ENCODE measurements at places on chromosomes 11 and 22. TPM values are rescaled to one million over a fixed set of nuclear protein-coding genes. Genes with fewer than 3 reads are reported as not detected.

DNA sequence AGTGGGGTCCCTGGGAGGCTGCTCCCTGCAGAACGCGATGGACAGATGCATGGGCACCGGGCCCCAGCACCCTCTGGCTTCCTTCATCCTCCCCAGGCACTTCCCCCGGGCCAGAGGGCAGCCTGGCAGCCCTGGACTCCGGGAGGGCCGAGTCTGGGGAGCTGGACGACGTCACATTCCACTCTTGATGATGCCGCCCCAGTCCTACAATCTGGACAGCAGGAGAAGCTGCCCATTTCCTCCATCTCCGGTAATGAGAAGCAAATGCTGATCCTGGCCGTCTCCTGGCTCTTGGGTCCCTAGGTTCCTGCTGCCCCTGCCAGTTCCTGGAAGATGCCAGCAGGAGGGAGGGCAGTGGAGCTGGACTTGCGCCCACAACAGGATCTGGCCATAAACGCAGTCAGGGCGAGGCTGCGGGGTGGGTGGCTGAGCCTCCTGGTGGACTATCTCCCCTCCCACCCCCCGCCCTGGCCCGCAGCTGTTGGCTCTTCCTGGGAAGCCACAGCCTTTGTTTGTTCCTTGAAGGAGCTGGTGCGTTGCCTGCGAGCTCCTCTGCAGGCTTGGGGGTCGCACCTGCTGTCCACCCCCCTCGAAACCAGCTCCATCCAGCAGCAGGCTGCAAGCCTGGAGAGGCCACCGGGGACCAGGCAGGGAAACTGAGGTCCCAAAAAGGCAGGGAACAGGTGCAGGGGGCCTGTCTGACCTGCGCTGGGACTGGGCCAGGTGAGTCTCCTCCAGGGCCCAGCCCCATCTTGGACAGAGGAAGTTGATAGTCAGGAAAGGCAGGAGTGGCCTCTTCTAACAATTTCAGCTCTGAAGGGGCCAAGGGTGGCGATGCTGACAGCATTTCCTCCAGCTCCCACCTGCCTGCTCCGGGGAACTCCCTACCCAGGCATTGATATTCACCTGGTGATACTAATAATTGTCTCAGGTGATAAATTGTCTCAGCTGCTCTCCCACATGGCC, 17.9 kb upstream of the MUC6 start:
- H3K36me3 ChIP-seq: no peaks in the 10 kb centered on the region
- peaks cover 12% of the 10 kb centered on the region for H3K27me3 ChIP-seq
- no peak overlapping the region for H3K4me3 ChIP-seq
- no peaks in the 10 kb centered on the region for H3K4me1 ChIP-seq

- DNase-seq: no peak
- no peak overlapping the region for H3K27ac ChIP-seq
- H3K4me1 ChIP-seq: peaks cover 13% of the 10 kb centered on the region
- no peaks in the 10 kb centered on the region for H3K27me3 ChIP-seq
- no peak overlapping the region for H3K4me3 ChIP-seq
Measured at GRCh38 chr11:123751781-123752180, 2.5 kb downstream of the OR6X1 start.

DNA sequence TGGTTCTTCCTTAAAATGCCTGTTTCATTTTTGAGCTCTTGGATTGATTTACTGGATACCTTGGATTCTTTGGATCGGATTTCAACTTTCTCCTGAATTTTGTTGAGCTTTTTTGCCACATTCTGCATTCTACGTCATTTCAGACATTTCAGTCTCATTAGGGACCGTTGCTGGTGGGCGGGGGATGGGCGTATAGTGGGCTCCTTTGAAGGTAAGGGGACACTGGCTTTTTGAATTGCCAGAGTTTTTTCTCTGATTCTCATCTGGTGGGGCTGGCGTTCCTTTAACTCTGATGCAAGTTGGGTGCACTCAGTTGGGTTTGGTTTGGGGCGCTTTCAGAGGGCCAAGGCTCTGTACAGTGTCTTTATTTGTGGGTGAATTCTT, 216.5 kb downstream of the DYNC2H1 start:
- H3K4me1 ChIP-seq: peaks cover 9% of the 10 kb centered on the region
- H3K36me3 ChIP-seq: peaks cover 18% of the 10 kb centered on the region
- H3K4me3 ChIP-seq: no peak overlapping the region
- H3K27ac ChIP-seq: no peak overlapping the region

- H3K4me3 ChIP-seq: peak overlapping the region; percentile 65
- no peak overlapping the region for H3K27ac ChIP-seq
- H3K4me1 ChIP-seq: no peaks in the 10 kb centered on the region
- peak; percentile 51 for DNase-seq
- no peaks in the 10 kb centered on the region for H3K36me3 ChIP-seq
Measured at GRCh38 chr22:18970176-18970947, 34.3 kb upstream of the PRODH start.

GRCh38 chr11:9936754-9937153, 272.9 kb downstream of the SWAP70 start:
- no peaks in the 10 kb centered on the region for H3K27me3 ChIP-seq
- H3K4me1 ChIP-seq: peaks cover 8% of the 10 kb centered on the region
- H3K4me3 ChIP-seq: no peak overlapping the region
- H3K36me3 ChIP-seq: peaks cover 26% of the 10 kb centered on the region

DNA sequence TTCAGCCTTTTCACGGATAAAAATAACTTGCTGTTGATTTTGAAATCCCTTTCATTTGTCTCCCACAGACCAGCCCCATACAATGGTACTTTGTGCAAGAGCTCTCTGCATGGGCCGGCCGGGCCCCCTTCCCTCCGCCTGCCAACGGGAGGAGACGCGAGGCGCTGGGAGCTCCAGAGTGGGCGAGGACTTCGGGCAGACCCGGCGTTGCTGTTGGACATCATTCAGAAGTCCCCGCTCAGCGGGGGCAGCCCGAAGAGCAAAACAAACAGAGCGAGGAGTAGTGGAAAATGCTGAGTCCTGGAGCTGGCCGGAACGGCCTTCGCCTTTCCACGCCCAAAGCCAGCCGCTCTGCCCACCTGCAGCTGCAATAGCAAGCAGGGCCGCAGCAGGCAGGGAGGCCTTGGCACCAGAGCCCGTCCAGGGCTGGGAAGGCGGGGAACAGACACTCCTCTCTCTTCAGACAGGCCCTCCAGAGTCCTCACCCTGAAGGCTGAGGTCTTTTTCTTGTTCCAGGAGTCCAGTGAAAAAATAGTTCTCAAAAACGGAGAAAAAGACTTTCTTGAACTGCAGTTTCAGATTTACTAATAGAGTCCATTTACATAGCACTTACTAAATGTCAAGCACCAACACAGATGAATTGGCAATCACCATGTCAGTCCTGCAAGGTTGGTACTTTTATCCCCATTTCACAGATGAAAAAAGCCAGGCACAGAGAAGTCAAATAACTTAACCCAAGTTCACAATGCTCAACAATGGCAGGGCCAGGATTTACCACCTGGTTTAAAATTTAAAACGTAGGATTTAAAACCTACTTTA, 135.5 kb downstream of the ETS1 start:
- DNase-seq: no peak
- H3K27ac ChIP-seq: no peak overlapping the region
- no peak overlapping the region for H3K4me3 ChIP-seq

GRCh38 chr11:119739975-119740374, 11.0 kb upstream of the NECTIN1 start:
- no peaks in the 10 kb centered on the region for H3K36me3 ChIP-seq
- no peak overlapping the region for H3K27ac ChIP-seq
- no peak overlapping the region for H3K4me3 ChIP-seq
- peaks cover 51% of the 10 kb centered on the region for H3K27me3 ChIP-seq

GRCh38 chr11:13101644-13102512, 92.8 kb downstream of the RASSF10 start:
- DNase-seq: no peak
- H3K27me3 ChIP-seq: no peaks in the 10 kb centered on the region
- H3K4me3 ChIP-seq: no peak overlapping the region
- no peak overlapping the region for H3K27ac ChIP-seq
- no peaks in the 10 kb centered on the region for H3K36me3 ChIP-seq

- no peak overlapping the region for H3K4me3 ChIP-seq
- H3K4me1 ChIP-seq: peaks cover 2% of the 10 kb centered on the region
- H3K36me3 ChIP-seq: peaks cover 8% of the 10 kb centered on the region
- no peaks in the 10 kb centered on the region for H3K27me3 ChIP-seq
Measured at GRCh38 chr11:34846467-34846866, 69.7 kb downstream of the APIP start.

GRCh38 chr22:19958083-19959042, 16.7 kb upstream of the TXNRD2 start:
- H3K36me3 ChIP-seq: peaks cover 1% of the 10 kb centered on the region
- no peak for DNase-seq
- H3K27me3 ChIP-seq: no peaks in the 10 kb centered on the region
- peaks cover 32% of the 10 kb centered on the region for H3K4me1 ChIP-seq
- peak overlapping the region; percentile 91 for H3K27ac ChIP-seq

DNA sequence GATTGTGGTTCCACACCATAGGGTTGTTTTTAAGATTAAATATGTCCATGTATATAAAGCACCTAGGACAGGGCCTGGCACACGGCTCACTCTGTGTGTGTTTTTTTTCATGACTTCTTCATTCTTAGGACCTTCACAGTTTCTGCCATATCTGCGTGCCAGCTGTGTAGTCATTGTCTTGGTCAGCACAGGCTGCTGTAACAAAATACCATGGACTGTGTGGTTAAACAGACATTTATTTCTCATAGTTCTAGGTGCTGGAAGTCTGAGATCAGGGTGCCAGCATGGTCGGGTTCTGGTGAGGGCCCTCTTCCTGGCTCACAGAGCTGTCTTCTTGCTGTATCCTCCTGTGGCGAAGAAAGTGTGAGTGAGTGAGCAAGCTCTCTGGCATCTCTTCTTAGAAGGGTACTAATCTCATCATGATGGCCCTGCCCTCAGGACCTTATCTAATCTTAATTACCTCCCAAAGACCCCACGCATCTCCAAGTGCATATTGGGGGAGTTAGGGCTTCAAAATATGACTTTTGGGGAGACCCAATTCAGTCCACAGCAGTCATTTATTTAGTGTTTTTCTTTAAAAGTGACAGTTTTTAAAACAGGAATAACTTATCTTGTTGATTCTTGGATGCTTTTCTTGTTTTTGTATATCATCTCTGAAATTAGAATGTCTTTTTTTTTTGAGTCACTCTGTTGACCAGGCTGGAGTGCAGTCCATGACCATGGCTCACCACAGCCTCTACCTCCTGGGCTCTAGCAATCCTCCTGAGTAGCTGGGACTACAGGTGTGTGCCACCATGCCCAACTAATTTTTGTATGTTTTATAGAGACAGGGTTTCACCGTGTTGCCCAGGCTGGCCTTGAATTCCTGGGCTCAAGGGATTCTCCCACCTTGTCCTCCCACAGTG, 70.9 kb downstream of the ZNRF3 start:
- no peak overlapping the region for H3K27ac ChIP-seq
- H3K36me3 ChIP-seq: no peaks in the 10 kb centered on the region
- no peak overlapping the region for H3K4me3 ChIP-seq
- H3K27me3 ChIP-seq: no peaks in the 10 kb centered on the region

DNA sequence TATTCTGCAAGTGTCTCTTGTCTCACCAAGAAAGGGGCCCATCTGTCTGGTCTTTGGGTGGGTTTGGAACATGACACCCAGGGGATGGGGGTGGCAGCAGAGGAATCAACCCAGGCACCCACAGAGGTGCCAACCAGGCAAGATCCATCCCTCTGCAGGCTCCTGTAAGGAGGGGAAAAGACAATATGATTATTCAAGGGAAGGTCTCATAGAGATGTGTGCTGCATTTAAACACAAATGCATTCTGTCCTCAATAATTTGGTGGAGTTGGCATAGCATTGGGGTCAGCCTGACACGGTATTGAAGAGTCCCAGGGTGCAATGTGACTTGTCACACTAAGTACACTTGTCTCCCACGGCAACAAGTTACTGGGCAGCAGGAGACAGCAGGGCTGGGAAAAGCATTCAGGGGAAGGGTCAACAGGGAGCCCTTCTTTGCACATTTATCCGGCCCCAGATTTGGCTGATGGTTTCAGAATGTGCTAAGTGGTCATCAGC, 33.1 kb upstream of the SPON1 start:
- H3K4me1 ChIP-seq: peaks cover 7% of the 10 kb centered on the region
- H3K4me3 ChIP-seq: no peak overlapping the region
- no peaks in the 10 kb centered on the region for H3K27me3 ChIP-seq
- H3K27ac ChIP-seq: no peak overlapping the region
- no peaks in the 10 kb centered on the region for H3K36me3 ChIP-seq

DNA sequence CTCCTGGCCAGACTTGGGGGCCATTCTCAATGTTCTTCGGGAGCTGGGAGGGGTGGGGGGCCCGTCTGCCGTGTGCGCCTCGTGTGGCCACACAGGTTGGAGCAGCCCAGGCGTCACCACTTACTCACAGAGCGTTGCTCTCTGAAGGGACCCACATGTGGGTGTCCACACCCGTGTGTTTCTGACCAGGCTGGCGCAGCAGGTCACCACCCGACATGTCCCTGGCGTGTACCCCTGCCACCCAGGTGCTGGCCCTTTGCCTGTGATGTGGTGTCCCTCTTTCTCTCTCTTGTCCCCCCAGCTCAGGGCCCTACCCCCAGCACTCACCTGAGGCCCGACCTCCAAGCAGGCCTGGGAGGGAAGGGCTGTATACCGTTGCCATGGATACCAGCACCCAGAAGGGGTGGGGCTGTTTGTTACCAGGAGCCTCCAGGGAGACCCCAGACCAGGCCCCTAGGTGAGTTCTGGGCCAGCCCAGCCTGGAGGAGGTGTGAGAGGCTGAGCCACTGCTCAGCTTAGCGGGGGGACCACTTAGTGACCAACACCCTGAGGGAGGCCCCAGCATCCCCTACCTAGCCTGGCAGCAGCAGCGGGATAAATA, 1.4 kb downstream of the LMNTD2 start:
- peaks cover 10% of the 10 kb centered on the region for H3K4me1 ChIP-seq
- H3K36me3 ChIP-seq: peaks cover 3% of the 10 kb centered on the region
- DNase-seq: no peak
- no peak overlapping the region for H3K27ac ChIP-seq
- H3K4me3 ChIP-seq: no peak overlapping the region

Gene APOL3
- not detected for total RNA-seq

Gene XKR3
- total RNA-seq: not detected

Gene GLB1L2
- 11.7 TPM for total RNA-seq

Gene DGKZ
- total RNA-seq: 55.1 TPM

Gene CCDC88B
- total RNA-seq: 6.2 TPM

Gene HEPHL1
- not detected for total RNA-seq

Gene SEC14L6
- total RNA-seq: 3.7 TPM

Gene CCDC81
- 1.3 TPM for total RNA-seq
